A549 treated with RU486 at 1 μM for 4 hours (cell line): ENCODE measurements at places on chromosomes 2 and 18. TPM values are rescaled to one million over a fixed set of nuclear protein-coding genes. Genes with fewer than 3 reads are reported as not detected.

The UGT1A4 gene
- total RNA-seq = 0.05 to 0.10 TPM in 2 of 5 replicates, not detected in the others

The GRP gene
- total RNA-seq = not detected in 5 replicates

The ABCA12 gene
- 0.14 to 0.42 TPM (median 0.22 TPM) in 5 replicates for total RNA-seq

The TACR1 gene
- total RNA-seq = 0.14 to 0.57 TPM (median 0.17 TPM) in 5 replicates

The DES gene
- 0.05 to 0.24 TPM (median 0.13 TPM) in 3 of 5 replicates, not detected in the others for total RNA-seq

The ERBB4 gene
- not detected in 5 replicates for total RNA-seq

The FAM124B gene
- total RNA-seq = 0.06 TPM in 1 of 5 replicates, not detected in the others

The ERFE gene
- total RNA-seq = 6.1 to 10.0 TPM (median 8.4 TPM) in 5 replicates

The TBC1D8 gene
- 39.5 to 53.8 TPM (median 50.6 TPM) in 5 replicates for total RNA-seq

The ESPNL gene
- 0.07 to 0.35 TPM (median 0.28 TPM) in 5 replicates for total RNA-seq

The ARHGAP25 gene
- 0.15 to 0.28 TPM (median 0.26 TPM) in 3 of 5 replicates, not detected in the others for total RNA-seq

The AUP1 gene
- total RNA-seq = 182 to 257 TPM (median 240 TPM) in 5 replicates

The PAX8 gene
- 0.54 to 1.2 TPM (median 1.1 TPM) in 5 replicates for total RNA-seq

The LHCGR gene
- not detected in 5 replicates for total RNA-seq

The DYNAP gene
- not detected in 5 replicates for total RNA-seq

The NFE2L2 gene
- total RNA-seq = 51.1 to 64.4 TPM (median 60.7 TPM) in 5 replicates

The TMEM87B gene
- 8.3 to 20.0 TPM (median 18.8 TPM) in 5 replicates for total RNA-seq

The MYOM1 gene
- total RNA-seq = 0.07 to 0.25 TPM (median 0.08 TPM) in 5 replicates

The ZNF892 gene
- total RNA-seq = 0.23 to 0.51 TPM (median 0.42 TPM) in 5 replicates

The DSG4 gene
- total RNA-seq = not detected in 5 replicates

The LAMA3 gene
- total RNA-seq = 29.8 to 39.0 TPM (median 38.4 TPM) in 5 replicates

The SLC19A3 gene
- 2.3 to 3.2 TPM (median 3.1 TPM) in 5 replicates for total RNA-seq

The CCBE1 gene
- 9.2 to 13.7 TPM (median 9.7 TPM) in 5 replicates for total RNA-seq

The PDCD1 gene
- not detected in 5 replicates for total RNA-seq

The NTSR2 gene
- not detected in 5 replicates for total RNA-seq

The CDKL4 gene
- not detected in 5 replicates for total RNA-seq

The OR6B2 gene
- not detected in 5 replicates for total RNA-seq

The XIRP2 gene
- not detected in 5 replicates for total RNA-seq

The KCNG2 gene
- not detected in 5 replicates for total RNA-seq

The SULT1C4 gene
- total RNA-seq = 0.08 TPM in 1 of 5 replicates, not detected in the others

The CRYGC gene
- total RNA-seq = not detected in 5 replicates

The SLC39A6 gene
- 37.1 to 56.6 TPM (median 54.6 TPM) in 5 replicates for total RNA-seq

The CHST9 gene
- total RNA-seq = 0.06 TPM in 1 of 5 replicates, not detected in the others

The MDH1B gene
- 1.1 to 3.0 TPM (median 1.2 TPM) in 5 replicates for total RNA-seq

The AMER3 gene
- total RNA-seq = not detected in 5 replicates

The NEURL3 gene
- total RNA-seq = 1.1 to 1.9 TPM (median 1.8 TPM) in 5 replicates

The RTKN gene
- 18.7 to 29.5 TPM (median 22.1 TPM) in 5 replicates for total RNA-seq

The TNFAIP6 gene
- total RNA-seq = 1.3 to 2.0 TPM (median 1.7 TPM) in 5 replicates

The FAM110C gene
- total RNA-seq = 0.06 to 0.30 TPM (median 0.16 TPM) in 5 replicates

The DQX1 gene
- 0.06 to 0.23 TPM (median 0.15 TPM) in 3 of 5 replicates, not detected in the others for total RNA-seq

The RAB6C gene
- total RNA-seq = not detected in 5 replicates

The AGXT gene
- not detected in 5 replicates for total RNA-seq

The RESP18 gene
- not detected in 5 replicates for total RNA-seq

The RBM44 gene
- total RNA-seq = 0.14 to 0.33 TPM (median 0.18 TPM) in 5 replicates

The KCNJ13 gene
- total RNA-seq = not detected in 5 replicates

The TUBA4A gene
- total RNA-seq = 332 to 451 TPM (median 366 TPM) in 5 replicates

The SLC8A1 gene
- total RNA-seq = 0.24 to 0.58 TPM (median 0.50 TPM) in 5 replicates

The TUBA4B gene
- 0.18 to 0.69 TPM (median 0.35 TPM) in 5 replicates for total RNA-seq

The TSPYL6 gene
- not detected in 5 replicates for total RNA-seq

The TUBA3E gene
- total RNA-seq = not detected in 5 replicates

The STAT4 gene
- 3.4 to 4.9 TPM (median 4.3 TPM) in 5 replicates for total RNA-seq

The HMSD gene
- total RNA-seq = 0.21 to 0.39 TPM in 2 of 5 replicates, not detected in the others

The ASPRV1 gene
- 0.17 to 0.29 TPM (median 0.23 TPM) in 5 replicates for total RNA-seq
